ENCODE measurements at places on chromosomes 3 and 15.

GRCh38 chr15:47461652-47462141 is 255.6 kb upstream of the SEMA6D start:
- DNase-seq: no peak

GRCh38 chr15:62059816-62060112 is 483 bp downstream of the VPS13C start:
- DNase-seq: peak; percentile 30

DNA sequence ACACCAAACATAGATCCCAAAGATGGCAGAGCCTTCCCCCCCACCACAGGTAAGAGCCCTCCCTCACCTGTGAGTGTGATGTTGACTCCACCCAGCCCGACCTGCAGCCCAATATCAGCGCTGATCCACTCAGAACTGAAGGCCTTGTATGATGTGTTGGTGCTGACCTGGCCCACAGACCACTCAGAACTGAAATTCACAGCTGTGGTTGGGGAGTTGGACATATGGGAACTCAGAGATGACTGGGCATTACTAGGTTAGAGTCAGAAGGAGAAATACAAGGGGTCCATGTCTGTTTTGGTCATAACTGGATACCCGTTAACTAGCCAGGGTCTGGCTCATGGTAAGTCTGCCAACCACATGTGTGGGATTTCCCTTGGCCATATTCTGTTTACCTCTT is 6.9 kb downstream of the DUOXA2 start:
- no peak for DNase-seq

DNA sequence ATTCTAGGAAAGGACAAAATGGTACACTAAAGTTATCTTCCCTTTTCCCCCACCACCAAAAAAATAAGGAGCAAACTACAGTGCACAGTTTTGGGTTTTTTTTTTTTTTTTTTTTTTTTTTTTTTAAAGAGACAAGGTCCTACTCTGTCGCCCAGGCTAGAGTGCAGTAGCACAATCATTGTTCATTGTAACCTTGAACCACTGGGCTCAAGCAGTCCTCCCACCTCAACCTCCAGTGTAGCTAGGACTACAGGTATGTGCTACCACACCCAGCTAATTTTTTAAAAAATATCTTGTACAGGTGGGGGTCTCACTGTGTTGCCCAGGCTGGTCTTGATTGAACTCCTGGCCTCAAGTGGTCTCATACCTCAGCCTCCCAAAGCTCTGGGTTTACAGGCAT is 14.9 kb downstream of the SETD5 start:
- no peak for DNase-seq

DNA sequence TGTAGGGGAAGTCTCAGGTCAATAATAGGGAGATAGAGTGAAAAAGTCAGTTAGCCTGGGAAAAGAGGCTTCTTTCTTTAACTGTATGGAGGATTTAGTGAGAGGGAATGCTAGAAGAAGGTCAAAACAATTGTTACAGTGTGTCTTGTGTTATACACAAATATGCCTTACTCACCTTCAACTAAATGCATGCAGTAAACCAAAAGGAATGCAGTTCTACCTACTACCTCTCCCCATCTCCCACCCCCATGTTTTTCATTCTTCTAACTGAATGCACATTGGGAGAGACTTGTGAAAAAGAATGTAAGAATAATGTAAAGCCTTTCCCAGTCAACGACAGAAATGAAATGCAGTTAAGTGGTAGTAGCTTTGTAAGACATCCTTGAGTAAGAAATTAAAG is 33.8 kb downstream of the CCDC66 start:
- DNase-seq: no peak

Measured in T follicular helper cell (primary cell).